ENCODE measurements at places on chromosomes 5 and 9. TPM values are rescaled to one million over a fixed set of nuclear protein-coding genes. Genes with fewer than 3 reads are reported as not detected.

DNA sequence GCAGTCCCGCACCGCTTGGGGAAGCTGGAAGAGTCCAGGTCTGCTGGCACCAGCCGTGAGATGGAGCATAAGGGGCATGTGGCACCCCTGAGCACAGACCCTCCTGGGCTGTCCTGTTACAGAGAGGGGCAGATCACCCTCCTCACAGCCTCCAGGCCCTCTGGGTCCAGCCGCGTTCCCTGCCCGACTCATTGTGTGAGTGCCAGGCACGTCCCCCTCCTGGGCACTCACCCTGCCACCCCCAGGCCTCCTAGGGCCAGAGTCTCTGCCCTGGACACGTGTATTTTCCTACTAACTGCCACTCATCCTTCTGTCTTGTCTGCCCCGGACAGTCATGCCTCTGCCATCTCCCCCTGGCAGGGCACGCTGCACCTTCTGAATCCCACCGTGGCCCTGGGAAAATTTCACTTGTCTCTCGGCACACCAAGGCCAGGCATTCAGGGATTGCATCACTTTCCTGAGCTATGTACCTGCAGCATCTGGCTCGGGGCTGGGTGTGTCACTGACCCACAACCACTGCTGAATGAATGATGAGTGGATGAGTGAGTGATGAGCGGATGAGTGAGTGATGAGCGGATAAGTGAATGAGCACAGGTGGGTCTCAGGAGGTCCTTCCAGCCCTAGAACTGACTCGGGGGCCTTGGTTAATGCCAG lies 21.5 kb upstream of the FCN1 start:
- DNase-seq, result no peak

DNA sequence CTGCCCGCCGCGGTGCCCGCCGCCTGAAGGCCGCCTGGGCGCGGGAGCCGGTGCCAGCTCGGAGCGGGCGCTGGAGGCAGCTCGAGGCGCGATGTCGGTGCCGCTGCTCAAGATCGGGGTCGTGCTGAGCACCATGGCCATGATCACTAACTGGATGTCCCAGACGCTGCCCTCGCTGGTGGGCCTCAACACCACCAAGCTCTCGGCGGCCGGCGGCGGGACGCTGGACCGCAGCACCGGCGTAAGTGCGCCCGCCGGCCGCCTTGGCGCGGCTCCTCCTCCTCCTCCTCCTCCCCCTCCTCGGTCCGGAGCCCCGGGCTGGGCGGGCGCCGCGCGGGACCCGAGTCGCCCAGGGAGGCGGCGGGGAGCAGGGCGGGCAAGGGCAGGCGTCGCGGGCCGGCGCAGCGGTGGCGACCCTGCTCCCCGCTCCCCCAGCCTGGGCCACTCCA lies 455 bp downstream of the OLFM1 start:
- no peak for DNase-seq

DNA sequence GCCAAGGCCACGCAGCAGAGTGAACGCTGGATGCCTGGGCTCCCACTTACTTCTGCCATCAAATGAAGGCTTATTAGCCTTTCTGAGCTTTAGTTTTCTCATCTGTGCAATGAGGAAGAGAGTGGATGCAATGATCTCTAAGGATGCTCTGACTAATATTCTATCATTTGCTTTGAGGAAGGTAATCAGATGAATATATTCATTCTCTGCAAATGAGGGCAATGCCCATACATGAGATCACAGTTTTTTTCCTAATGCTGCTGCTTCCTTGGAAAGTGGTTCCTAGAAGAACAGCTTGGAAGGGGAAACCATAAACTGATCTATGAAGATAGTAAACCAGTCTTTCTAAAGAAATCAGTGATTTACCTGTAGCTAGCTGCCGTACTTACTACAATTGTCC lies 152.4 kb downstream of the NSG2 start:
- no peak for DNase-seq

DNA sequence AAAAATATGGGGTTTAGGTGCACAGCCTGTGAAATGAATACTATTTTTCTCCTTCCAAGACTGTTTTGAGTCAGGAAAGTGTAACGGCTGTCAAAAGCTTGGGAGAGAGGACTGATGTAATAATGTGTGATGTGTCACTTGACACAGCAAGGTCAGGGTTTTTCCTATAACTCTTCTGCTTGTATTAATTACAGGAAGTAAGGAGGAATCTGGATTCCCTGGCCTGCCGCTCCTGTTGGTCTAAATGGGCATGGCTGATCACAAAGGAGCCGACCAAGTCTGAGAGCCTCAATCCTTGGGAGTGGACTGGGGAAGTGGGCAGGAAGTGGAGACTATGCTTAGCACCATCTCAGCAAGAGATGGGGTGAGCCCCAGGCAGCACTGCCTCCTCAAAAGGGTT lies 16.7 kb upstream of the SLC28A3 start:
- DNase-seq, result no peak

- no peak for DNase-seq
Measured at GRCh38 chr9:87896891-87897290, 14.2 kb downstream of the SPATA31E1 start.

GRCh38 chr5:29079771-29080170 lies 2041.4 kb upstream of the CDH9 start:
- no peak for DNase-seq

DNA sequence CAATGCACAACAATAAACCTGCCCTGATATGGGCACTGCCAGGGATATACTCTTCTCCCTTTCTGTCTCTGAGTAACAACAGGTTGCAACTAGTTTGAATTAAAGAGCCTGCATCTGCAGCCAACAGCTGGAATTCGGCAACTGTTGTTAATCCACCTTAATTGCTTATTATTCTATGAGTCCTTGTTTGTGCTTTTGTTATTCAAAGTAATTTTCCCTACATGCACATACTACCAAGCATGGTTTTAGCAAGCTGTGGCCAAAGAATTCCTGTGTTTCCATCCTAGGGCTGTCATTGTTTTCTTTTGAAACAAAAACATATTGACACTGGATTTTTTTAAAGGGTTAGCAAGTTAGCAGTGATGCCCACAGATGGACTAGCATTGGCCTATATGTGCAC lies 171.5 kb downstream of the EFNA5 start:
- DNase-seq, result no peak

DNA sequence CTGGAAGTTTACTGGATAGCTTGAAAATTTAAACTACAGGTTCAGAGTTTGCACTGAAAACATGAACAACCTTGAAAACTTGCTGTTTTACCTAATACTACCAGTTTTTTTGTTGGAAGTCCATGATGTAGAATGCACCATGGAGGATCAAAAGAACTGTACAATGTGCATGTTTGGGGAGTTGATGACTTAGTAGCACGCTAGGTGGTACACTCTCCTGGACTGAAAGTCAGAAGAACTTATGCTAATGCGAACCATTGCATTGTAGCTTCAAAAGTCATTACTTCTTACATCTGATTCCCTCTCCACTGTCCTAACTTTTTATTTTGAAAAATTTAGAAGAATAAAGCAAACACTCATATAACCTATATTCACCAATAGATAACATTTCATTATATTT lies 211.0 kb downstream of the OSTF1 start:
- DNase-seq, result no peak

DNA sequence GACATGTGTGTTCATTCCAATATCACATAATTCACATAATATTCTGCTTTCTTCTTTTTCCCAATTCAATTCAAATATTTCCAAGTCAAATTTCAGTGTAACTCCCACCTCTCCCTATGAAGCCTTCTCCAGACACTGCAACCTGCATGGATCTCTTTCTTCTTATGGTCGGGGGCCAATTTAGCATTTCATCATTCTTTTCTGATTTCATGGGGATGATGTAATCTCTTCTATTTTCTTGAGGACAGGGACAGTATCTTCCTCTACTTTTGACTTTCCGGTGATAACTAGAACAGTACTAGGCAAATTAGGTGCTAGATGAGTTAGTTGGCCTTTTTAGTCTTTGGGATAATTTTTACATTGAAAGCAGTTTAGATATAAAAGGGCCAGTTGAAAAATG lies 92.7 kb downstream of the CARTPT start:
- DNase-seq, result no peak

DNA sequence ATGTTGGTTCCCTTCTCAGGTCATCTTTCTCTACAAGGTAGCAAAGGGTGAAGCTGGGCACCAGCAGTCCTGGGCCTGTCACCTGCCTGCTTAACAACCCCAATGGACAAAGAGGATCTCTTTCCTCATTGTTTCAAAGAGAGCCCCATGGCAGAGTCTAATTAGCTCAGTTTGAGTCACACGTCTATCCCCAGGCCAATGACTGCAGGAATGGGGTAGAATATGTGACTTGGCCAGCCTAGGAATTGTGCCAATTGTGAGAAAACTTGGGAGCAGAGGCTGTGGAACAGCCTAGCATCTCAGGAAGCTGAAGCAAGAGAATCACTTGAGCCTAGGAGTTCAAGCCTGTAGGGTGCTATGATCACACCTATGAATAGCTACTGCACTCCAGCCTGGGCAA lies 3.6 kb upstream of the RAPGEF1 start:
- DNase-seq, result no peak

GRCh38 chr5:2353871-2354440 lies 397.5 kb downstream of the IRX2 start:
- no peak for DNase-seq

GRCh38 chr9:28668158-28668557 lies 1094.9 kb upstream of the C9orf72 start:
- no peak for DNase-seq

DNA sequence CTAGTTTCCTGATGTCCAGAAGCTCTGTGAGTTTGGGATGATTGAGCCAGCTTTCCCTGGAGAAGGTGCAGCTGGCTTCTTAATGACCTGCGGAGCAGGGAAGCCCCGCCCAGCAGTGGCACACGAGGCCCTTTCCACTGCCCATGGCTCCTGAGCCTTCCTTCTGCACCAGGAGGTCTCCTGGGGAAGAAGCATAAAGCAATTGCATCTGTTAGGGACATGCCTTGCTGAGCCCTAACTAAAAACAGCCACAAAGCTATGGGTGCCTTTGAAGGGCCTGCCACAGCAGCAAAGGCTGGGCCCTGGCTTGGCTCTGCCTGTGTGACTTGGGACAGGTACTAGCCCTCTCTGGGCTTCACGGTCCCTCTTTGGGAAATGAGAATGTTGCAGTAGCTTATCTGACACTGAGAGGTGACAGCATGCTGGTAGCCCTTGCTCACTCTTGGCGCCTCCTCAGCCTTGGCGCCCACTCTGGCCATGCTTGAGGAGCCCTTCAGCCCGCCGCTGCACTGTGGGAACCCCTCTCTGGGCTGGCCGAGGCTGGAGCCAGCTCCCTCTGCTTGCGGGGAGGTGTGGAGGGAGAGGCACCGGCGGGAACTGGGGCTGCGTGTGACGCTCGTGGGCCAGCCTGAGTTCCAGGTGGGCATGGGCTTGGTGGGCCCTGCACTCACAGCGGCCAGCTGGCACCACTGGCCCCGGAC lies 218.4 kb downstream of the FSTL4 start:
- DNase-seq, result no peak

GRCh38 chr5:173538018-173538417 lies 78.4 kb downstream of the BOD1 start:
- DNase-seq, result no peak

DNA sequence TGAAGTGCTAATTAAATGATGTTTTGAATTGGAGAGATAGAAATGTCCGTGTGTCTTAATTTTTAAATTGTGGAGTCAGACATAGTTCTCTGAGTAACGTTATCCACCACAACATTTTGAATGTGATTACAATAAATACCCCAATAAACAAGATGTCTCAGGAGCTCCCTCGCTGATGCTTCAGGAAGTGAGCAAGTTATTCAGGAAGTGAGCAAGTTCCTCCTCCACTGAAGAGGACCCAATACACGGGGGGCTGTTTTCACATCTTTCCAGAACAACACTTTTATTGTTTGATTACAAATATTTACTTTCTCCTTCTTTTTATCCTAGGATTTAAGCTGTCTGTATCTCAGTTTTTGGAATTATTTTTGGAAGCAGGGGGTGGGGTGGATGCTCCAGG lies 363.8 kb downstream of the LRRC70 start:
- no peak for DNase-seq

DNA sequence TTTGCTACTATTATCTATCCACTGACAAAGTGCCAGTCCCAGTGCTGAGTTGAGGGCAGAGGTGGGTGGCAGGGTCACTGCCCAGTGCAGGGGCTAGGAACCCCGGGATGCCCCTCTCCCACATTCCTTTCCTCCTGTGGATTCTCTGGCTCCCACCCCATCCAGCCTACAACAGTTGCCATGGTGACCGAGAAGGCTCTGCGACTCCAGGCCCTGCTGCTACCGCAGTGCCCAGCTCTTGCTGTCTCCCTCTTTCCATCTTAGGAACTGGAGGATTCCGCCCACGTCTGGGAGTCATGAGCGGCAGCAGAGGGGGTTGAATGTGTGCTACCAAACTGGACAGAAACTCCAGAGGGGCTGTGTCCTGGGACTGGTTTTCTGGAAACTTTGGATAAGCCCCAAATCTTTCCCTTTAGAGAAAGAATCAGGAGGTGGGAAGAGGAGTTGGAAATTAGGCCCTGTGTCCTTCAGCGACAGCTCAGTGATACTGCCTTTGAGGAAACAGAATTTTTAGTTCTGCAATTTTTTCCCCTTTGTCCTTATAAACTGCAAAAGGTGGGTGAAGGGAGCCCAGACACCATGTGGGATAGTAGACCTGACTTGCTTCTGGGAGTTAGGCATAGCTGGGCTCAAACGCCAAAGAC lies 20.7 kb upstream of the C5orf47 start:
- no peak for DNase-seq

GRCh38 chr5:78983601-78984438 lies 1.3 kb downstream of the ARSB start:
- DNase-seq, result no peak

DNA sequence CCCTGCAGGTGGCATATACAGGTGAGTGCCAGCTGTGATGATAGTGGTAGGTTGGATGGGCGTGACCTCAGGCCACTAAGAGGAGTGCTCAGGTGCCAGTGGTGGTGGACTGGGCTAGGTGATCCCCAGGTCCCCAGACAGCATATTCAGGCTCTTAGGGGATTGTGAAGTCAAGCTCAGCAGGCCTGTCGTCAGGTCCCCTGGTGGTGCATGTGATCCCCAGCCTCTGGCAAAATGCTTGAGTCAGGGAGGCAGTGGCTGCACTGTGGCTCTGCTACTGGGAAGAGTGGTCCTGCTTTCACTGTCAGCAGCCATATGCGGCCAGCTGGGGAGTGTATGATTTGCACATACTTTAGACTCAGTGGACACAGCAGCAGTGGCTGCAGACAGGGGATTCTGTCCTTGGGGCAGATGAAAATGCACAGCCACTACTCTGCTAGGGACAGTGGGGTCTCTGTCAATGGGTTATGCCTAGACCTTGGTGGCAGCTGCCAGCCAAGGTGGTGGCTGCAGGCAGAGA lies 31.6 kb upstream of the CTSL start:
- no peak for DNase-seq

- no peak for DNase-seq
Measured at GRCh38 chr5:126920291-126920690, 110.1 kb downstream of the MARCHF3 start.

Gene HSPB3
- not detected for polyA plus RNA-seq

Gene GABRA6
- polyA plus RNA-seq, result not detected

Gene ACER2
- polyA plus RNA-seq, result 1.7 TPM

Gene OTULINL
- 12.8 TPM for polyA plus RNA-seq

Gene FABP6
- 0.30 TPM for polyA plus RNA-seq

Gene PPP2R2B
- 15.1 TPM for polyA plus RNA-seq

Gene DNAH5
- 0.40 TPM for polyA plus RNA-seq

Gene PITX1
- polyA plus RNA-seq, result not detected

Gene VCAN
- polyA plus RNA-seq, result 331 TPM

All from left renal pelvis (tissue), 4 donors.